ENCODE measurements at places on chromosomes 2 and 18. TPM values are rescaled to one million over a fixed set of nuclear protein-coding genes. Genes with fewer than 3 reads are reported as not detected.
A peak's percentile ranks its signal among the peaks of the same experiment; 100 is the strongest.

DNA sequence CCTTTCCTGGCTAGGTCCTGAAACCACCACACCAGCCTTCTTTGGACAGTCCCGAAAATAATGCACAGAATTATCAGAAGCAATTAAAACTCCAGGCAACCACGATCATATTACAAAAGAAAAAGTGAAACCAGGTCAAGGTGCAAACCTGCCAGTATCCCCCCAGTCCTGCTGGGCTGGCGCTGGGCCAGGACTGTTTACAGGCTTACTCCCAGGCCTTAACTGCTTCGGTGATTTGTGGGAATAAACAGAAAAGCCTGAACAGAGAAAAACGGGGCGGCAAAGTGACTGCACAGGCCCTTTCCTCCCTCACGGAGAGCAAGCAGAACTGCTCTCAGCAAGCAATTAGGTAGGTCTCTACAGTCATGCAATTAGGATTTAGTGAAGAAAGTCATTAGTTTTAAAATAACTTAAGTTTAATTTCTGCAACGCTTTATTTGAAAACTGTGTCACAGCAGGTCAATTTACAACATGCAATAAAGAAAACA is 1.3 kb downstream of the HDAC4 start:
- DNase-seq: peak; percentile 71

Gene GAL3ST2
- total RNA-seq: 0.20 TPM

DNA sequence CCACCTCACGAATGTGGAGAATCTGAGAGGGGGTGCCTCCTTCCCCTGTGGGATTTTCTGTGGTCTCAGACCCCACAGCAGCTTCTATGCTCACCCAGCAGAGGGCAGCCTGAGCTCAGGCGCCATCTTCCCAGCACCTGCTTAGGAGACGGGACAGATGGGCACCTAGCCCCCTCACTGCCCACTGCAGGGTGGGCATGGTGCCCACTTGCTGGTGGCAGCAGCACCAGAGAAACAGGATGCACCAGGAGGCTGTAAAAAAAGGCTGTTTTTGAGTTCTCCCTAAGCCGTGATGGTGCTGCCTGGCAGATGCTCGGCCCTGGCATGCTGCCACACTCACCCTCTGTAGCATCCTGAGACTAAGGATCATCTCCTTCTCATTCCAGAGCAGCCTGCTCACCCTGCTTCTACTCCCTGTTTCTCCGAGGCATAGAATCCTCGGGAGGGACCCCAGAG is 19.1 kb upstream of the SLC20A1 start:
- DNase-seq: peak; percentile 65

GRCh38 chr2:107374249-107374648 is 452.4 kb upstream of the RGPD4 start:
- DNase-seq: no peak

- no peak for DNase-seq
These were observed 1.3 kb downstream of the OSBPL6 start for GRCh38 chr2:178195390-178196166.

DNA sequence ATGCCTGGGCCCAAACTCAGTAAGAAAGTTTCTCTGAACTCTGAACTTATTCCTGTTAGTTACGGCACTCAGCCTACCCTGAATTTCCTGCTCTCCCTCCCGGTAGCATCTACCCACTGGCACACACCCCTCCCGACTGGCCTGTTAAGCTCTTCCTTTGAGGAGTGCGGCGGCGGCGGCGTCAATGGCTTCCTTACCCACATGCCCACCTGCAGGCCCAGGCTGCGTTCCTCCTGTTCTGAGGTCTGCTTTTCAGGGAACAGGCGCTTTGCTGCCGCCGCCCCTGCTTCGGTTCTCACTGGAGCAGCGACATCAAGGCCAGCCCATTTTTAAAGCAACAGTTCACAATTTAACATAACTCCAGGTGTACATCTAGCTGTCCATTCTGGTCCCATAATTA is 432.4 kb downstream of the DCDC2C start:
- no peak for DNase-seq

DNA sequence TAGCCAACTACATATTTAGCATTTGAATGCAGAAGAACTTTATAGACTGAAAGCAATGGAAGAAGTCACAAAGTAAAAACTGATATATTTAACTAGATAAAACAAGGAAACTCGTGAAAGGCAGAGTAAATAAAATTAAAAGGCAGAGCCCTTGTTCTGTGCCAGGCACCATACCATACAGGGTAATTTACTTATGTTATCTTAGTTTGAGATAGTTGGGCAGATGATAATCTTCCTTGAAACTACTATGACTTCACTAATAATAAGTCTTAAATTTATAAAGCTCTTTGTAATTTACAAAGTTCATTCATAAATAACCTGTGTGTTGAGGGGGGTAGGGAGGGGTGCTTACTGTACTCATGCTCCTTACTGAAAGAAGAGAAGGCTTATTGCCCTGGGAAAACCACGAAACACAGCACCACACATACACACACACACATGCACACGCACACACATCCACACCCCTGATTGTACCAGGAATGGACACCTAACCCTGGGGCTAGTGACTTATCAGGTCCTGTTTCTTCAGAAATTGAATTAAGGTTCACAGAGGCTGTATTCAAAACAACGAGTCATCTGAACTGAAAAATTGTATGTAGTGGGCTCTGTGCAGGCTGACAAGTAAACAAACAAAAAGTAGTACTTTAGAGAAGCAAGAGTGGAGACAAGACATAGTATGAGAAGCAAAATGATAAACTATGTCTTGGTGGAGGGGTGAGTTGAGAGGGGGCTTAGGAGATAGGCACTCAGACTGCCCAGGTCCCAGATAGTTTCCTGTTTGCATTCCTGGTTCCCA is 38.1 kb downstream of the AGFG1 start:
- no peak for DNase-seq

Gene TACR1
- 0.28 TPM for total RNA-seq
